Putamen (tissue), 1 donor: ENCODE measurements at places on chromosomes 1 and 21.
A peak's percentile ranks its signal among the peaks of the same experiment; 100 is the strongest.

GRCh38 chr21:37430184-37430821 lies 63.7 kb downstream of the DYRK1A start:
- DNase-seq = no peak

GRCh38 chr1:19287436-19288185 lies 959 bp downstream of the AKR7A3 start:
- no peak for DNase-seq

DNA sequence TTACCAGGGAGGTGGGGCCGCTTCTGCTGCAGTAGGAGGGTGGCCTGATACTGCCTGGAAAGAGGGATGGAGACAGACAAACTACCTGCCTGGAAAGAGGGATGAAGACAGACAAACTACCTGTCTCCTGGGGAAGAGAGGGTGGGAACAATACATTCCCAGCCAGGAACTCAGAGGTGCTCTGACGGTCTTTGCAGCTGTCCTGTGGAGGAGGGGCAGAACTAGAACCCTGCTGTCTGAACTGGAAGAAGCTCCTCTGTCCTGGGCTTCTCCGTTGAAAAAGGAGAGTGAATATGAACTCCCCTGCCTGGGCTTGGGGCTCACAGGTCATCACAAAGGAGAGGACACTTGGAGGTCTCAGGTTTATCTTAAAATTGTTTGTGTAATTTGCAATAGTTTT lies 40.3 kb upstream of the ETV3 start:
- DNase-seq = no peak

DNA sequence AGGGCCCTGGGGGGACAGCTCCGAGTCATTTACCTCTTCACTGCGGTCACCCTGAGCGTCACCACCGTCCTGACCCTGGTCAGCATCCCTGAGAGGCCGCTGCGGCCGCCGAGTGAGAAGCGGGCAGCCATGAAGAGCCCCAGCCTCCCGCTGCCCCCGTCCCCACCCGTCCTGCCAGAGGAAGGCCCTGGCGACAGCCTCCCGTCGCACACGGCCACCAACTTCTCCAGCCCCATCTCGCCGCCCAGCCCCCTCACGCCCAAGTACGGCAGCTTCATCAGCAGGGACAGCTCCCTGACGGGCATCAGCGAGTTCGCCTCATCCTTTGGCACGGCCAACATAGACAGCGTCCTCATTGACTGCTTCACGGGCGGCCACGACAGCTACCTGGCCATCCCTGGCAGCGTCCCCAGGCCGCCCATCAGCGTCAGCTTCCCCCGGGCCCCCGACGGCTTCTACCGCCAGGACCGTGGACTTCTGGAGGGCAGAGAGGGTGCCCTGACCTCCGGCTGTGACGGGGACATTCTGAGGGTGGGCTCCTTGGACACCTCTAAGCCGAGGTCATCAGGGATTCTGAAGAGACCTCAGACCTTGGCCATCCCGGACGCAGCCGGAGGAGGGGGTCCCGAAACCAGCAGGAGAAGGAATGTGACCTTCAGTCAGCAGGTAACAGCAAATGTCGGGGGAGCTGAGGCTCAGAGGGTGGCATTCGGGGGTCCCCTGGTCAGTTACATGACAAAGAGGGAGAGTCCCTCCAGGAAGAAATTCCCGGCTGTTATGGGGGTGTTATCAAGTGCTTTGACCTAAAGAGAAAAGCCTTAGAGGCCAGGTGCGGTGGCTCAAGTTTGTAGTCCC lies 12.6 kb downstream of the SLC45A1 start:
- DNase-seq = no peak

DNA sequence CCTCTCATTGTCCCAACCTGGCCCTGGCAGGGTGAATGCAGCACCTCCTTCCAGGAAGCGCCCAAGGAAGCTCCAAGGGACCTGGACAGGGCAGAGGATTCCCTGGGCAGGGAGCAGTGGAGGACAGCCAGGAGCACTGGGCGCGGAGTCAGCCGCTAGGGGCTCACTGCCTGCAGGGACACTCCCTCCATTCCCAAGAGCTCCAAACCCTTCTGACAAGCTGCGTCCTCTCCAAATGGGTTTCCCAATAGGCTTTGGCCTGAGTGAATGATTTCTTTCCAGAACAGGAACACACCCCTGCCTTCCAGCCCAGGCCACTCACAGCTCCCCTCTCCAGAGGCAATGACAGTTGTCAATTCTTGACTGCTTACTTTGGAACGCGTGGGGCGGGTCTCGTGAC lies 128.5 kb upstream of the EDN2 start:
- no peak for DNase-seq

GRCh38 chr1:43981636-43982035 lies 2.6 kb downstream of the B4GALT2 start:
- DNase-seq = no peak

- DNase-seq = no peak
These were observed 1.0 kb downstream of the RER1 start for GRCh38 chr1:2392686-2393085.

DNA sequence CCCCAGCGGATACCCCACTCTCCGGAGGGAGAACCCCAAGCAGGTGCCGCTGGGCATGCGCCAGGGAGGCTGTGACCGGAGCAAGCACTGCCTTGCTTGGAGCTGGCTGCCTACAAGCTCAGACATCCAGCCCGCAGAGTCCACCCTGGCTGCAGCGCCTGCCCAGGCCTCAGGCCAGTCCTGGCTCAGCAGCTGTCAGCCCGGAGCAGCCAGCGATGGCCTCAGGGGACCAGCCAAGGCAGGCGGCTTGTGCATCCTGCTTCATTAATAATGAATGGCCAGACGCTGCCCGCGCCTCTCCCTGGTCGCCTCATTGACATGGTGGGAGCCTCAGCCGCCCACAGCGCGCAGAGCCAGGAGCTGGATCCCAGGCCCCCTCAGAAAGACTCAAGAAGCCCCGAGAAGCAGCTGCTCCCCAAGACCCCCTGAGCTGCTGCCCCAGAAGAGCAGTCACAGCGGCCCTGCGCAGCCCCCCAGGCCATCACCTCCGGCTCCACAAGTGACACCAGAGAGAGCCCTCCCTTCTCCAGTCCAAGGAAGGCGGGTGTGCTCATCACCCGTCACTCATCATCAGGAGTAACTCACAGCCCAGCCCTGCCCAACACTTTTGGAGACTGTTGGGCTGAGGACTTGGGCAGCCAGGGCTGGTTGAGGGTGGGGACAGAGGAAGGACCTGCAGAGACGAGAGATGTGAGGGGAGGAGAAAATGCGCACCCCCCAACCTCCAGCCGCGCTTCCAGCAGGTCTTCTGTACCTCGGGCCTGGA lies 19.6 kb downstream of the KCNAB2 start:
- no peak for DNase-seq

DNA sequence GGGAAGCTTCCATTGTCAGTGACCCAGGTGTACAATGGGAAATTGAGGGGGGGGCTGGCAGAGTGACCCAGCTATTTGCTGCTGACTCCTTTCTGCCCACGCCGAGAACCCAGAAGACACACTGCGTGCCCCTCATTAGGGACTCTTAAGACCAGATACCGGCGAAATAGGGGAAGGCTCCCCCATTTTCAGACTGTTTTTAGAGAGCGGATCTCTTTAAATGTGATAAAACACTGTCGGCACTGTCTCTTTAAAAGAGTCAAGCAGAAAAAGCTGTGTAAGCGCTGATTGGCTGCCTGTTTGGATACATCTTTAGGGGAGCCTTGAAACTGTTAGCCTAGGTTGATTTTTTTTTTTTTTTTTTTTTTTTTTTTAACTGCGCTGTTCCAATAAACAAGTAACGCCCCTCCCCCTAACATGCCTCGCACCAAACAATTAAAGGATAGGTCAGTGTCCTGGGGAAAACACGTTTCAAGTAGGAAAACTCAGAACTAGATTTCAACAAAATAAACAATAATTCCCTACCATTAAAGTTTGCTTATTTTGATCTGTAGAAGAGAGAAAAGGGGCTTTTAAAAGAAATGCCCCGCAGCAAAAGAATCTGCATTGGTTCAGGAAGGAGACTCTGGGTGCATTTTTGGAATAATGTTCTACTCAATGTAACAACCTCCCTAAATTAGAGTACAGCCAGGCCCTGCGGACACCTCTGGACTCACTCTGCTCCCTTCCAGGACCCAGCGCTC lies 1.4 kb upstream of the SSBP3 start:
- peak; percentile 89 for DNase-seq

GRCh38 chr1:3717041-3717714 lies 35.1 kb upstream of the CCDC27 start:
- no peak for DNase-seq

DNA sequence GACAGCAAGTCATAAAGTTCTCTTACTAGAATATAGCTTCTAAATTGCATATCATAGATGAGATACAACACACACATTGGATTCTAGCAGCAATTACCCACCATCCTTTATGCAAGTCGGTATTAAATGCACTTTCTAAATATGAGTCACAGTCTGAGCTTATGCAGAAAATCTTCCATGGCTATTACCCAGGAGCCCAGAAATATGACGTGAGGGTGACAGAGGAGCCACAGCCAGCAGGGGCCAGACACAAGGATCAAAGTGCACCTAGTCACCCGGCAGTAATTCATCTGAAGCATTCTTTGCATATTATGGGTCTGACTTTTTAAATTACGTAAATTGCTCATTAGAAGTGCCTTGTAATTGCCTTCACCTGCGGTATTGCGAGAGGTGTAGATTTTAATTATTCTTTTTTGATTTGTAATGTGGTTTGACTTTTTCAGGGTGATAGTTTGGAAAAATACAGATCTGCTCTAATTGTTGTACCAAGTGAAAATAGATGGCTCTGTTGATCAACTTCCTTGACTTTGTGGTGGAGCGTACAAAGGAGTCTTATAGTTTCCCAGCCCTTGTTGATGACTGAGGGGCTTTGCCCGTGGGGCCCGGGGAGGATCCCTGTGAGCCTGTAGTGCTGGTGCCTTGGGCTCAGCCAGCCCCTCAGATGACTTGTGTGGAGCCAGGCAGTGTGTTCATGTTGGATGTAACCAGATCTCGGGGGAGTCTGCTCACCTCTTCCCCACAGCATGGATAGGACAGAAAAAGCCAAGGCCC lies 470.0 kb upstream of the VAMP3 start:
- no peak for DNase-seq

GRCh38 chr1:208917281-208917680 lies 666.2 kb upstream of the CAMK1G start:
- no peak for DNase-seq

DNA sequence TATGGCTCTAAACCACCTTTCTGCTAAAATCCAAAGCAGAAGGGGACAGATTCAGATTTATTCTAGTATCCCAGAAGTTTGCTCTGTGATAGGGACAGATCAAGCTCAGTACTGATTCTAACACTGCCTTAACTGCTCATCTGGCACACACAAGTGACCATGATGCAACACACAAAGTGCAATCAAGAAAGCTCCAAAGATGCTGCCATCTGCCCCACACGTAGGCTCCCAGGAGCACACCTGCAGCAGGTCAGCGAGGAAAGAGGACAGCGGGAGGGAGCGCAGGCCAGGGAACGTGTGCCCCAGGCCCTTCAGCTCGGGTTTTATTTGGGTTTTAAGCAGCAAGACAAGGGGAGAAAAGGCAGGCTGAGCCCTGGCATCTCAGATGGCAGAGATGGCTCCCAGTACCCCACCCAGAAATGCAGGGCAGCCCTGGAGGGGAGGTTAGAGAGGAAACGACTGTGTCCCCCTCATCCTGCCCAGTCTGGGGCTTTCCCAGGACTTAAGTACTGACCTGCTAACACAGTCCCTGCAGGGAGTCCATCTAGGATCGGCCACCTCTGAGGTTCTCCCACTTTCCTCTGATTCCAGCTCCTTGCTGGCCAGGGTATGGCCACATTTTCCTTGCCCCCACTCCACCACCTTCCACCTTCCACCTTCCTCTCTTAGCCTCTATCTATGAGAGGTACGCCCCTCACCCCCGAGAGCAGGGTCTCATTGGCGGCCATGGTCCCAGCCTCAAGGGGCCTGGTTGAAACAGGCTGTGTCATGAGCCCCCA lies 1.2 kb downstream of the TRIM11 start:
- DNase-seq = no peak

- no peak for DNase-seq
These were observed 59.7 kb downstream of the MIER1 start for GRCh38 chr1:66984491-66984890.

GRCh38 chr1:94693029-94693428 lies 127.1 kb upstream of the SLC44A3 start:
- DNase-seq = no peak

GRCh38 chr1:7992885-7993284 lies 31.4 kb downstream of the PARK7 start:
- no peak for DNase-seq
